Activated naive CD4-positive, alpha-beta T cell (primary cell): ENCODE measurements at places on chromosomes 16 and 17.

- no peak for DNase-seq
These were observed 409 bp upstream of the C17orf107 start for GRCh38 chr17:4898927-4899326.

DNA sequence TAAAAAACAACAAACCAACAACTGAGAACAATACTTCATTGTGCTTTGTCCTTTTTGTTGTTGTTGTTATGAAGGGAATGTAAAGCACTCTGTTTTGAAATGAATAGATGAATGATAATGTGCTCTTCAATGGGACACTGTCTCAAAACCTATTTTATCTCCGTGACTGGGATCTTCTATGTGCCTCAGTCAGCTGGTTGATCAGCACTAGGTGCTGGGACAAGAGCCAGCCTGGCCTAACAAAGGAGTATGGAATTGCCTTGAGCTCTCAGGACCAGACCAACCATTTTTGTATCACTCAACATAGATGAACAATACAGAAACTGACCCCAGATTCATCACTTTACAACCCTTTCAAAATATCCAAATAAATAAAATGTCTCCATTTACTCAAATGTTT lies 440.2 kb downstream of the KCNJ2 start:
- DNase-seq: no peak

GRCh38 chr17:61647047-61647446 lies 56.0 kb upstream of the NACA2 start:
- DNase-seq: no peak

DNA sequence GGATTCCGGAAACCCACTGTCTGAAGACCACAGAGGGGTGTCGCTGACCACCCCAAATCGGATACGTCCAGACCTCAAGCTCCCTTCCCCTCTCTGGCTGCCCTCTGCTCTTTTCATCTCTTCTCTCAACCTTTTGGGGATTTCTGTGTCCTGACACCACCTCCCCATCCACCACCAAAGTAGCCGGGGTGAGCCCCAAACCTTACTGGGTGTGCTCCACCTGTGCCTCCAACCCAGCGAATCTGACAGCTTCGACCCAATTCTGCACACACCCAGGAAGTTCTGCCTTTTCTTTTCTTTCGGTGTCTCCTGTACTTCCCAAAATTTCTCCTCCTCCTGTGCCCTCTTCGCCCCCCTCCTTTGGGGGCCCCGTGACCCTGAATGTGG lies 534 bp downstream of the KCTD11 start:
- DNase-seq: no peak

DNA sequence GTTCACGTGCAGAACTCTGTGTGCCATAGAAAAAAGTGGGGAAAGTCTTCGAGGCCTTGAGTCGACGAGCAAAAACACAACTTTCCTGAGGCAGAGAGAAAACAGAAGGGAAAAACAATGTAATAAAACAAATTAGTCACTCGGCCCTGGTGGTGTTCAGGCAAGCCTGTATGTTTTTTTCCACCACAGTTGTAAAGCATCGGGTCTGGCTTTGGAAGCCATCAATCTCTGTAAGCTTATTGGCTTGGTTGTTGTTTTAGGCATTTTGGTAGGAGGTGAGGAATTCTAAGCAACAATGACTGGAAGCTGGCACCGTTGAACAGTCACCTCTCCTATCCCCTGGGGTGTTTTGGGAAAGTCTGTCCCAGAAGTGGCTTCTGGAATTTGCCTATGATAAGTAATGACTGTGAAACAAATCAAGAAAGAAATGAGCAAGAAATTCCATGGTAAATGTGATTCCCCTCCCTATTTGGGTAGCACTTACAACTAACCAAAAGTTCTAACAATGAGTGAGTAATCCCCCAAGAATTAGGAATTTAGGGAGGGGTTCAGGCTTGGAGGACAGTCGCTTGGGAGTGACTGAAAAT lies 2.8 kb downstream of the CDH13 start:
- no peak for DNase-seq

- DNase-seq: no peak
These were observed 4.1 kb upstream of the MPO start for GRCh38 chr17:58284613-58285421.

DNA sequence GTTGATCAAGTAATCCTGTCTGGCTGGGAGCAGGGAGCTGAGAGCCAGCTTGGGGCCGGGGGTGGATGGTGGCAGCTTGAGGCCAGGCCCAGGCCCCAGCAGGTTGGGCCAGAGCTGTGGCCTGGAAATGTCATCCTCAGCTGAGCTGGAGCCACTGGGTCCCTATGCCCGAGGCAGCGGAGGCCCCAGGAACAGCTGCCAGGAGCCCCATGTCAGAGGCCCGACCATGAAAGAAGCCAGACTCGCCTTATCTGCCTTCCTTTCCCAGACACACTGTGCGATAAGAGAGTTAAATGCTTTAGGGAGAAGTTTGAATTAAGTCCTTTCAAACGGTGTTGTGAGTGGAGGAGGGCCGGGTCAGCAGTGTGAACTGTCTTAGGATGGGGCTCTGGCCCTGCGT lies 3.5 kb downstream of the SMTNL2 start:
- no peak for DNase-seq

DNA sequence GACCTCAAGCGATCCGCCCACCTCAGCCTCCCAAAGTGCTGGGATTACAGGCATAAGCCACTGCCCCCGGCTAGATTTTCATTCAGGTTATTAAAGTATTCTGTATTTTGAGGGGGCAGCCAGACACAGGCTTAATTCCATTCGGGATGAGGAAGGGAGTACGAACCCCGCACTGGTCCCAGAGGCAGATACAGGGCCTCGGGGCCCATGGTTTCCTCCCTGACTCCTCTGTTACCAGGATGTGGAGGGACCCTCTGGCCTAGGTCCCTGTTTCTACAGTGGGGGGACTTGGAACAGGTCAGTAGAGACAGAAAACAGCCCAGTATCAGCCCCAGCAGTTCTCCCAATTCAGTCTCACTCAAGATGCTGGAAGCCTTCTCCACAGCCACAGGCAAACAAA lies 42.0 kb downstream of the PECAM1 start:
- DNase-seq: no peak

DNA sequence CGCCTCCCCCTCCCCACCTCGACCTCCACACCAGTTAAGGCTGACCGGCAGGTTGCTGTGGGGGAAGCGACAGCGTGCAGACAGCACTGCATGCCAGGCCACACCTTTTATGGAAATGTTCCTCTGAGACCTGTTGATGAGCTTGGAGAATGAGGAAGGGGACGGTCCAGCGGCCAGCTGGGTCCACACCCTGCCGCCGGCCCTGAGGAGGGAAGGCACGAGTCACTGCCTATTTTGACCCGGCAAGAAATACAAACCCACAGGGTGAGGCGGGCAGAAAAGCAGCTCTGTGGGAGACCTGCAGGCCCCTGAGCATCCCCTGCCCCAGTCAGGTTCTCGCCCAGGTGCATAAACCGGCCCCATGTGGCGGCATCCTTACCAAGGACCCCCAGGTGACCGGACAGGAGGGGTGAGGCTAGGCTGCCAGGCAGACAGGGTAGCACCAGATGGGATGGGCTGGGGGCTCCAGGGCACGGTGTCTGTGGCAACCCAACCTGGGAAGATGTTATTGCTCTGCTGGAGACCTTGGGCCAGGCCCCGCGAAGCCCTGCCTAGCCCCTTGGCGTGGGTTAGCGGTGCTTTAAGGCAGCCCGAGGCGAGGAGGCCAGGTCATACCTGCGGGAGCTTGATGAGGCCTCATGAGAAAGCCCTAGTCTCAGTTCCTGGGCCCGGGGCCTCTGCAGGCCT lies 12.7 kb downstream of the NATD1 start:
- no peak for DNase-seq

- no peak for DNase-seq
These were observed 1554.6 kb downstream of the CDH8 start for GRCh38 chr16:60481591-60481990.

GRCh38 chr16:79298894-79299799 lies 301.4 kb downstream of the MAF start:
- no peak for DNase-seq

GRCh38 chr17:20226814-20227482 lies 217.8 kb downstream of the SPECC1 start:
- peak; percentile 68 for DNase-seq

GRCh38 chr17:77844681-77845080 lies 113.8 kb upstream of the TNRC6C start:
- DNase-seq: no peak

DNA sequence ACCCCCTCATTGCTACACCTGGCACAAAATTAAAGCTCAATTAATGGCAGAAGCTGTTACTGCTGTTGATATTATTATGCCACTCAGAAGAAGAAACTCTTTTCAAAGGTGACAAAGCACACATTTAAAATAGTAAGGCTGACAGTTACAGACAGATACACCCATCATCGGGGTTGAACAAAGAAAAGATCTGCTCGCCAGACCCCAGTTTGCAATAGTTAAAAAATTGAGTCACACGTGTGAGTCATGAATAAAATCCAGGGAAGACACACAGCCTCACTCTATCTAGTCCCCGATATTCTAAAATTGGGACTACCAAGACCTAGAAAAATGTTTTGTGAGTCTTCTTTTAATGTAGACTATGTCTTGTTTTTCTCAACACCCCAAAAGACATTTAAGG lies 330.0 kb upstream of the SOX9 start:
- no peak for DNase-seq

DNA sequence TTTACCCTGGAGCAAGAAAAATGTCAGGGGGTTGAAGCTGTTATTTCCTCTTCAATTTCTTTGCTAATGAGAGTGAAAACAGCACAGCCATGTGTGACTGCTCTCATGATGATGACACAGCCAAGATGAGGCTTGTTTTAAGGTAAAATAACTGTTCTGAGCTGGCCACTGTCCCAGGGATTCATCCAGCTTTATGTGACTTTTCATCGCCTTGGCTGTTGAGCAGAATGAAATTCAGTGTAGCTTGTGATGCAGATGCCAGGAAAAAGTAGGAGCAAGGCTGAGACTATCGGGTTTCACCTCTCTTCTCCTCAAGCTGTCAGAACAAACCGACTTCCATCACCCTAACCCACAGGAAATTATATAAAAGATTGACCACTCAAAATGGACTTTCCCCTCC lies 361.8 kb upstream of the CDH5 start:
- DNase-seq: no peak

DNA sequence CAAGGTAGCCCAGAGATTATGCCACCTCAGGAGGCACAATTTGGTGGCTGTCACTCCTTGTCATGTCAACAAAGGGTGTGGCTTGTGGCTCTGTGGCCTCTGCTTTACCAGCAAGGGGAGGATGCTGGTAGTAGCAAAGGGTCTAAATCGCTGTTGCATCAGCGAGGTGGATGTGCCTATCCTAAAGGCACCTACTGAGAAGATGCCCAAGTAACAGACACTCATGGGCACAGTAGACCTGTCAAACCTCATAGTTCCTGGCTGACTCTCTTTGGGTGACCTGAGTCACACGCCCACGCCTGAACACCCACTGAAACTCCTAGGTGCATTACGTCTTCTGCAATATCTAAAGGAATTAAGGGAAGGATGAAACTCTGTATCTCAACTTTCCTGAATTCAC lies 139.5 kb downstream of the PRKCB start:
- DNase-seq: no peak

GRCh38 chr16:22314661-22315626 lies 17.7 kb downstream of the POLR3E start:
- no peak for DNase-seq

GRCh38 chr17:64036198-64036922 lies 15.9 kb upstream of the ICAM2 start:
- no peak for DNase-seq

GRCh38 chr17:30556374-30557332 lies 79.4 kb downstream of the GOSR1 start:
- no peak for DNase-seq

DNA sequence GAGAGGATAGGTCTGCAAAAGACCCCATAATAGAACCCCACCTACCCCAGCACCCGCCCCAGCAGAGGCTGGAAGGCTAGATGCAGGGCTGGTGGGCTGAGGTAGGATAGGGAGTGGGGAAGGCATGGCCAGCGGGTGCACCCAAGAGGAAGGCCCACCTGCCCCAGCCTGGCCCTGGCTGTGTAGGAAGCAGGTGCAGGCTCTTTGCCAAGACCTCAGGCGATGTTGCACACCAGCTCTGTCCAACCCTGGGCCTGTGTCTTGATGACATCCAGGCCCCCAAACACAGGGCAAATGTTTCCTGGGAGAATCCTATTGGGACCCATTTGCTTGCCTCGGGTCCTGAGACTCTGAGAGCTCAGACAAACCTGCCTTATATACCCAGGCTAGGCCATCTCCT lies 12.2 kb downstream of the UNC119 start:
- no peak for DNase-seq

DNA sequence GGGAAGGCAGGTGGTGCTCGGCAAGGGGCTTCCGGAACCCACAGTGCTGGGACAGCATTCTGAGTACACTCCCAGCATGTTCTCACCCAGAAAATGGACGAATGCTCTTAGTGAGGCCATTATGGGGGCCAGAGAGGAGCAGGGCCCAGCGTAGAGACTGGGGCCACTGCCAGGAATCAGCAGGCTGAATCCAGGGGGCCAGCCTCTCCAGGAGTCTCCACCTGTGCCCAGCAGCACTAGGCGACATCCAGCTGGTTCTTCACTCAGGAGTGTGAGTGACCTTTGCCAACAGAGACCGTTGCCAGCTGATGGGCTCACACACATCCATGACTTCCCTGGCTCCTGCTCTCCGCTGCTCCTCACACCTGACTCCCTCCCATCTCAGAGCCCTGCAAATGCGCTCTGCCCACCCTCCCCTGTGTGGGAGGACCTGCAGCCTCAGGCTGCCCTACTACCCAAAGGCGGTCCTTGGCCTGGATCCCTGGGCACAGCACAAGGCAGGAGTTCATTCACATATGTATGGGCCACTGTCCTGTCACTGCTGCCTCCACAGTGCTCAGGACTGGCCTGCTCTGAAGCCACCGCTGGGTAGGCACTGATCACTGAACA lies 5.1 kb downstream of the RHBDF1 start:
- DNase-seq: no peak

- no peak for DNase-seq
These were observed 55.5 kb upstream of the IL34 start for GRCh38 chr16:70590722-70591415.

GRCh38 chr17:2190014-2190413 lies 113.6 kb downstream of the SMG6 start:
- no peak for DNase-seq

- no peak for DNase-seq
These were observed 27.8 kb upstream of the RHOT1 start for GRCh38 chr17:32114536-32114935.

GRCh38 chr17:489758-490329 lies 137.2 kb upstream of the RPH3AL start:
- no peak for DNase-seq

DNA sequence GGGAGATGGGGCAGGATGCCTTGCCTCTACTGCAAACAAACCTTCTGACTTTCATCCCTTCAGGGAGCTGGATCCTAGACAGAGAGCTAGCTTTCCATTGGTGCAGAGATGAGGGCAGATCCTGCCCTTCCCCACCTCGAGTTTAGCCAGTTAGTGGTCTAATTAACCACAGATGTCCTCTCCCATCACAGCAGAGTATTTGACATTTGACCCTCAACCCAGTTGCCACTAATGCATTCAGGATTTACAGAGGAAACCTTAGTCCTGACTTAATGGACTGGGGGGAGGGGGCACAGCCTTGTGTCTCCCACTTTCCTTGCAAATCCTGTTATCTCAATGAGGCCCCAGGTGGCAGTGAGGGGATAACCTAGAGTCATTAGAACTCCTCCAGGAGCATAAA lies 10.2 kb downstream of the PIP4K2B start:
- no peak for DNase-seq
